ENCODE measurements at places on chromosomes 1 and 21.

DNA sequence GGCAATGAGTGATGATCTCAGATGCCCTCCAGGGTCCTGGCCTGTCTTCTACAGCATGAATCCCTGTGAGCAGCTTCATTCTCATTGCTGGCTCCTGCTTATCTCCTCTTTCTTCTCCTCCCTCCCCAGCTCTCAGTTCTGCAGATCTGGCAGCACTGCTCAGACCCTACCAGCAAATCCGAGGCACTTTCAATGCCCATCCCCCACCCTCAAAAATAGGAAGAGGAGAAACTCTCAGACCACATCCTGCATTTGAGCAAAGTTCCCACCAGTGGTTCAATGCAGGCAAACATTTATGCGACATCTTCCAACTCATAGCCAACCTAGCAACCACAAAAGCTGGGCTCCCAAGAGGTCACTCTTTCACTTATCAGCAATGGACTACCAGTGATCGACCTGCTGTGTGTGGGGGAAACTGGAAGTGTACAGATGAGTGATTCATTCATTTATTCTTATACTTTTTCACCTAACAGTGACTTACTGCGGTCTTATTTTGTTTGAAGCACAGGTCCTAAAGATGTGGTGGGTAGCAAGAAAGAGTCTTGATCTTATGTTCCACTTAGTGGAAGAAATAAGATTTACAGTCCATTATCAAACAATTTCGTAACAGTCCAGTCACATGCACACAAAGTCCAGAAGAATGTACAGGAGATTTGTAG is 5.8 kb upstream of the CHI3L2 start:
- no peak for DNase-seq

DNA sequence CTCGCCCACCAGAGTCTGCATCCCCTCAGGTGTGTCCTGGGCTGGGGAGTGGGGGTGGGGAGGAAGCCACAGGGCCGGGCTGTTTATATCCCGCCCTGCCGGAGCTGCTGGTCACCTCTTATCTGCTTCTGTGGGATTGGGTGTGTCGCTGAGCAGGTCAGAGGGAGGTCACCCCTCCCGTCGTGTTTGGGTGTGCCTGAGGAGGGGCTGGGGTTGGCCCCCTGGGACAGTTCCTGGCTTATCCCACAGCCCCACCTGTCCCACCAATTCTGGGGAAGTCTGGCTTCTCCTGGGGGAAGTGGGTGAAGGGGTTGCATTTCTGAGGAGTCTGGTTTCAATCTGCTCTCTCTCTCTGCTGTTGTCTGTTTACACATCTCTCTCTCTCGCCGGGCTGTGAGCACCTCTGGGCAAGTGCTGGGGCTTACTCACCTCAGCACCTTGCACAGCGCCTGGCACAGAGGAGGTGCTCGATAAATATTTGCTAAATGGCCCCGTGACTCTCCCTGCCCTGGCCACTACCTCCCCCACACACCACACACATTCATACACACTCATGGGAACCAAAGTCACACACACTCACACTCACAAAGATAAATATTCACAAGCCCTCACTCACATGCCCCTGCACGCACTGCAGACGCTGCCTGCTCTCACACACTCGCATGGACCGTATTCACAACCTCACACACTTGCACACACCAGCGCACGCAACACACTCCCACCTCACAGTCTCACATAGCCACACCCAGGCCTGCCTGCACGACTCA is 8.3 kb downstream of the ELF3 start:
- DNase-seq = no peak

GRCh38 chr1:175377394-175377793 is 184.8 kb upstream of the KIAA0040 start:
- no peak for DNase-seq

DNA sequence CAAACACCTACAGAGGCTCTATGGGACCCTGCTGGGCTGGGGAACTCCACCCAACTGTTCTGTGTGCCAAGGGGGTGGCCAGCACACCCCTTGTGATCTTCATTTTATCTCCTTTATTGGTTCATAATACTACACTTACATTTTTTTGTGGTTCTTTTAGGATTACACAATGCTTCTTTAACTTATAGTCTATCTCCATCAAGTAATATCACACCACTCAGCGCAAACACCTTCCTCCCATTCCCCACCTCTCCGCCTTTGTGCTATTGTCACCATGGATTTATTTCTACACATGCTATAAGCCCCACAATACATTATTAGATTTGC is 15.9 kb downstream of the EFNA3 start:
- DNase-seq = no peak

DNA sequence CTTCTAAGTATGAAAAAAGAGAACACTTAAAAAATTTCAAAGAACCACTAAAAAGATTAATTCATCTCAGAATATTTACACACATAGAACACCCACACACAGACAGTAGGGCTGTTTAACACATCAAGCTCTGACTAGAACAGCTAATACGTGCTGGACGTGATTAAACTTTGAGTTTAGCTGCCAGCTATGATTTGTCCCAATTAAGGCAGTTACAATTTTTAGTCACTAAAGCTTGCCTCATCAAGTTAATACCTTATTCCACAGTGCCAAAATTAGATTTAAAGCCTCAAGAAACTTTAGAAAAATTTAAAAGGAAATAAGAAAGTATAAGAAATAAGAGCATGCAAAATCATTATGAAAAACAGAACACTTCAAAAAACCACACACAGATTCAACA is 18.9 kb downstream of the SLC16A1 start:
- DNase-seq = no peak

GRCh38 chr1:243680860-243681259 is 169.2 kb downstream of the AKT3 start:
- DNase-seq = no peak

DNA sequence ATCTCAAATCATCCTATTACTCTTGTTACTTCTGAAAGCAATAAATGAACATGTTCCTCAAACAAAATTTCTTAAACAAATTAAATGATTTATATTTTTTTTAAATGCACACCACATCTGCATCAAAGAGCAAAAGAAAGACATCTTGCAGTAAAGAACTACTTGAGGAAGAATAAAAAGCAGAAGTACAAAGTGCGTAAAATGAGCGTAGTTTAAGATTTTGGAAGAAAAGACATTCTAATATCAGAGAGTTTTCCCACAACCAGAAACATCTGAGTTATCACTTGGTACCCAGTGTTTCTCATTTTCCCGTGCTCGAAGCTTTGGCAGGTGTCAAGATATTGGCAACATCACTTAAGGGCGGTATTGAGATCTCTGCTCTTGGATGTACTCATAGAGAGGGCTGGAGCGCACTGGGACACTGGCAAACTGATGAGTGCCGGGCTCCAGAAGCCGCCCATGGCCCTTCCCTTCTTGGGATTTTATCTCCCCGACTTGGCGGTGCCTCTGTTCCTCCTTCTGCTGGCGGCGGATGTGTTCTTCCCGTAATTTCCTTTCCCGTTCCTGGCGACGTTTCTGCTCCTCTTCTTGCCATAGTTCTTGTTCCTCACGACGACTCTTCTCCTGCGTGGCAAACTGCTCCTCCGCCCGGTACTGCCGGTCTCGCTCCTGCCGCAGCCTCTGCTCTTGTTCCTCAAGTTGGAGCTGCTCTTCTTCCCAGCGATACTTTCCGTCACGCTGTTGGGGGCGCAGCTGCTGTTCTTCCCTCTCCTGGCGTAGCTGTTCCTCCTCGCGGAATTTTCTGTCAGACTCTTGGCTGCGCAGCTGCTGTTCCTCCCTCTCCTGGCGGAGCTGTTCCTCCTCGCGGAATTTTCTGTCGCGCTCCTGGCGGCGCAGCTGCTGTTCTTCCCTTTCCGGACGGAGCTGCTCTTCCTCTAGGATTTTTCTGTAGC is 7.9 kb downstream of the TCHH start:
- DNase-seq = no peak

- no peak for DNase-seq
These were observed 45.2 kb downstream of the PLPP3 start for GRCh38 chr1:56534130-56534651.

GRCh38 chr1:22552021-22552420 is 11.3 kb upstream of the EPHA8 start:
- DNase-seq = no peak

- DNase-seq = no peak
These were observed 26.4 kb downstream of the TRAF5 start for GRCh38 chr1:211352985-211353515.

- DNase-seq = no peak
These were observed 24.8 kb downstream of the TP53BP2 start for GRCh38 chr1:223820971-223821370.

- no peak for DNase-seq
These were observed 4.6 kb upstream of the TIE1 start for GRCh38 chr1:43296207-43296606.

- no peak for DNase-seq
These were observed 15.9 kb upstream of the PRDM15 start for GRCh38 chr21:41894922-41895557.

DNA sequence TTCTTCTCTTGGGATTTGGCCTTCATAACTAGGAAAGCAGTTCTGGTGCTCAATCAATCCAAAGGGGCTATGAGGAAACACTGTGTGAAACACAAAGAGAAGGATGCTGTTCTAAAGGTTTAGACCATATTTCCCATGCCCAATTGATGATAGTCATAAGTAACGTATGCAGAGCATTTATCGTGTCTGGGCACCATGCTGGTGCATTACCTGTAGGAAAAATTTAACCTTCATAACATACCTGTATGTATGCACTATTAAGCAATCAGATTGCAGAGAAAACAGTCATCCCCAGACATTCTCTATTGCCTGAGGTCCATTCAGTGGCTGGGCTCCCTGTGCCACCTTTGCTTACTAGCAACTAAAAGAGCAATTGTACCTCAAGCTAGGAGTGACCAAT is 381.4 kb downstream of the PLPP3 start:
- no peak for DNase-seq

DNA sequence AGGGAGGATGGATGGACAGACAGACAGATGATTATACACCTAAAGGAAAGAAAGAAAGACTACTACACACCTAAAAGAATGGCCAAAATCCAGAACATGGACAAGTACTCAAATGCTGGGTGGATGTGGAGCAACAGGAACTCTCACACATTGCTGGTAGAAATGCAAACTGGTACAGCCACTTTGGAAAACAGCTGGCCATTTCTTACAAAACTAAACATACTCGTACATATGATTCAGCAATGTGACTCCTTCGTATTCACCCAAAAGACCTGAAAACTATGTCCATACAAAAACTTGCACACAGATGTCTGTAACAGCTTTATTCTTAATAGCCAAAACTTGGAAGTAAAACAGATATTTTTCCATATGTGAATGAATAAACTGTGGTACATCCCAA is 51.3 kb downstream of the PRPF38A start:
- DNase-seq = no peak

DNA sequence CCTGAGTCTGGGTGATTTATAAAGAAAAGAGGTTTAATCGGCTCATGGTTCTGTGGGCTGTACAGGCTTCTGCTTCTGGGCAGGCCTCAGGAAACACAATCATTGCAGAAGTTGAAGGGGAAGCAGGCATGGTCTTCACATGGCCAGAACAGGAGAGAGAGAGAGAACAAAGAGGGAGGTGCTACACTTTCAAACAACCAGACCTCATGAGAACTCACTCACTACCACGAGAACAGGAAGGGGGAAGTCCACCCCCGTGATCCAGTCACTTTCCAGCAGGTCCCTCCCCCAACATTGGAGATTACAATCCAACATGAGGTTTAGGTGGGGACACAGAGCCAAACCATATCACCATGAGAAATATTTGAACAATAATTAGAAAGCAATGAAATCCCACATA is 222.9 kb downstream of the FAM72C start:
- DNase-seq = no peak

GRCh38 chr1:161305867-161306519 is 3.8 kb downstream of the MPZ start:
- DNase-seq = no peak

DNA sequence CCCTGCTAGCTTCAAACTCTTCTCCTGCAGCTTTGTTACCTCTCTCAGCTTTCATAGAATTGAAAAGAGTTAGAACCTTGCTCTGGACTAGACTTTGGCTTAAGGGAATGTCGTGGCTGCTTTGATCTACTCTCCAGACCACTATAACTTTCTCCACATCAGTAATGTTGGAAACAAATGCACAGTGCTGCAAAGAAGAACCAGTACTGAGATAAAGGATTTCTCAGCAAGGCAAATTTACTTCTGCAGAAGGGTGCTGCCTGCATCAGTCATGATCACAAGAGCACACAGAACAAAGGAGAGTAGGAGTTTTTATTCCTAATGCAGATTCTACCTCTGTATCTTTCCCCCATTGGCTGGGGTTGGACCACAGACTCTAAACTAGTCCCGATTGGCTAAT is 621.6 kb upstream of the CHRM3 start:
- DNase-seq = no peak

GRCh38 chr21:43278766-43279577 is 110.2 kb downstream of the CRYAA start:
- no peak for DNase-seq

GRCh38 chr1:222777977-222778376 is 36.9 kb upstream of the DISP1 start:
- DNase-seq = no peak

DNA sequence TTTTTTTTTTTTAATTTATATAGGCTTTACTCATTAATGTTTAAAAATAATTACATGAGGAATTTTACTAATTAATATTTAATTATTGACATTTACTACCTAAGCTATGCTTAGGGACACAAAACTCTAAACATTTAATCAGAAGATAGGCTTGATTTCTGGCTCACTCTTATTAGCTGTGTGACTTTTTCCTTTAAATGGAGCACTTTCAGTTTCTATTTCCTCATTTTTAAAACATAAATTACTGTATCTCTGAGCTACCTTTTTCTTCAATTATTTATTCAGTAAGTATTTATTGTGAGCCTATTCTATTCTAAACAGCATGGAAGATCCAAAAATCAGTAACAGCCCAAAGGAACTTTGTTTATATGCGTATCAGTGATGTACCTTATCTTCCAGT is 40.5 kb downstream of the MAP3K7CL start:
- no peak for DNase-seq

- DNase-seq = no peak
These were observed 26.9 kb upstream of the LRRC3 start for GRCh38 chr21:44428281-44428960.

- DNase-seq = no peak
These were observed 5.1 kb upstream of the CSRP1 start for GRCh38 chr1:201511941-201512539.

- DNase-seq = no peak
These were observed 14.6 kb upstream of the CAMSAP2 start for GRCh38 chr1:200724064-200724463.

- no peak for DNase-seq
These were observed 53.9 kb downstream of the TENT5C start for GRCh38 chr1:117659550-117660270.

- no peak for DNase-seq
These were observed 23.1 kb upstream of the NPPB start for GRCh38 chr1:11881749-11882441.

GRCh38 chr1:208778417-208778816 is 534.2 kb upstream of the PLXNA2 start:
- DNase-seq = no peak

- no peak for DNase-seq
These were observed 18.7 kb upstream of the ADAR start for GRCh38 chr1:154626456-154627256.

- DNase-seq = no peak
These were observed 25.6 kb downstream of the SEC16B start for GRCh38 chr1:177944016-177944949.

GRCh38 chr1:207401578-207401977 is 52.5 kb upstream of the CR2 start:
- no peak for DNase-seq
